ENCODE measurements at places on chromosomes 7 and 10. TPM values are rescaled to one million over a fixed set of nuclear protein-coding genes. Genes with fewer than 3 reads are reported as not detected.

Gene HMX3
- polyA plus RNA-seq: not detected

Gene SEMA3A
- polyA plus RNA-seq: 20.3 TPM

Gene FKBP9
- 135 TPM for polyA plus RNA-seq

Gene ASZ1
- not detected for polyA plus RNA-seq

Gene SCRN1
- polyA plus RNA-seq: 32.3 TPM

Gene SPDYE16
- polyA plus RNA-seq: 2.7 TPM

Gene SCART1
- polyA plus RNA-seq: 1.5 TPM

Gene ADAMTS14
- polyA plus RNA-seq: 17.9 TPM

Gene GIMAP1
- 2.4 TPM for polyA plus RNA-seq

All from forelimb muscle (tissue), 1 donor.